ENCODE measurements at places on chromosomes 4 and X. TPM values are rescaled to one million over a fixed set of nuclear protein-coding genes. Genes with fewer than 3 reads are reported as not detected.

GRCh38 chr4:88447371-88448095 is 9.4 kb upstream of the HERC5 start:
- peaks cover 11% of the 10 kb centered on the region for H3K36me3 ChIP-seq
- peak; percentile 31 for ATAC-seq
- no peak overlapping the region for H3K4me3 ChIP-seq
- no peaks in the 10 kb centered on the region for H3K4me1 ChIP-seq

PLAC8 gene
- 19.9 TPM for total RNA-seq

GRCh38 chrX:153853180-153853901 is 23.0 kb upstream of the PDZD4 start:
- no peak for ATAC-seq
- H3K27ac ChIP-seq = no peak overlapping the region
- H3K36me3 ChIP-seq = no peaks in the 10 kb centered on the region

CXCL8 gene
- 11.9 TPM for total RNA-seq

GLRB gene
- not detected for total RNA-seq

MTTP gene
- 0.53 TPM for total RNA-seq

GRCh38 chr4:89586864-89587263 is 250.1 kb downstream of the SNCA start:
- no peak overlapping the region for H3K4me3 ChIP-seq
- no peak for ATAC-seq
- no peak overlapping the region for H3K27ac ChIP-seq
- H3K27me3 ChIP-seq = peaks cover 14% of the 10 kb centered on the region
- no peaks in the 10 kb centered on the region for H3K4me1 ChIP-seq

DNA sequence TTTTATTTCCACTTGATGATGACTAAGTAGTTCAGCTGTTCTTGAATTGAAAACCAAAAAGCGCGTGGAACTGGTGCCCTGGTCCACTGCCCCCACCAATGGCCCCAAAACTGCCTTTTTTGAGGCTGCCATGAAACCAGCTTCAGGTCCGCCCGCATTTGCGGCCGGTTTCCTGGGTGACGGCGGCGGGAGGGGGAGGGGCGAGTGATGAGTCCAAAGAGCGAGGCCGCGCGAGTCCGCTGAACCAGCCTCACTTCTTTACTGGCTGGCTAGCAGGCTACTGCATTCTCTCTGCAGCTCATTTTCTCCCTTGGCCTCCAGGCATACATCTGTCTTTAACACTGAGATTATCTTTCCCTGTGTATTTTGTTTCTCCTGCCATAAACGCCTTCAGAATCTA is 72.9 kb upstream of the FABP2 start:
- no peak overlapping the region for H3K27ac ChIP-seq
- no peak overlapping the region for H3K4me3 ChIP-seq
- no peaks in the 10 kb centered on the region for H3K36me3 ChIP-seq

GRCh38 chrX:132272826-132273225 is 53.6 kb upstream of the RAP2C start:
- no peak overlapping the region for H3K27ac ChIP-seq
- ATAC-seq = no peak
- H3K27me3 ChIP-seq = no peaks in the 10 kb centered on the region
- H3K36me3 ChIP-seq = no peaks in the 10 kb centered on the region

- no peaks in the 10 kb centered on the region for H3K27me3 ChIP-seq
- H3K4me3 ChIP-seq = no peak overlapping the region
- no peak for ATAC-seq
- peaks cover 16% of the 10 kb centered on the region for H3K4me1 ChIP-seq
These were observed 150.0 kb downstream of the PPP3CA start for GRCh38 chr4:101197350-101197749.

DNA sequence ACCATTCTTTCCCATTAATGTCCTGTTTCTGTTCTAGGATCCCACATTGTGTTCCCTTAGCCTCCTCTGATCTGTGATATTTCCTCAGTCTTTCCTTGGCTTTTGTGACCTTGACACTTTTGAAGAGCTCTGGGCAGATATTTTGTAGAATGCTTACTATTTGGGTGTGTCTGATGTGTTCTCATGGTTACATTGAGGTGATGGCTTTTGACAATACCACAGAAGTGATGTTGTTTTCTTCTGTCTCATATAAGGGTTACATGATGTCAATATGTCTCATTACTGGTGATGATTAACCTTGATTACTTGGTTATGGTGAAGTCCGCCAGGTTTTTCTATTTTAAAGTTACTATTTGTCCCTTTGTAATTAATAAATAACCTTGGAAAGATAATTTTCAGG is 183.7 kb downstream of the SOWAHB start:
- H3K27me3 ChIP-seq = peaks cover 8% of the 10 kb centered on the region
- H3K4me3 ChIP-seq = no peak overlapping the region
- H3K4me1 ChIP-seq = peaks cover 4% of the 10 kb centered on the region
- no peaks in the 10 kb centered on the region for H3K36me3 ChIP-seq
- H3K27ac ChIP-seq = no peak overlapping the region
- ATAC-seq = no peak

- no peak overlapping the region for H3K27ac ChIP-seq
- no peaks in the 10 kb centered on the region for H3K4me1 ChIP-seq
- no peak overlapping the region for H3K4me3 ChIP-seq
- ATAC-seq = no peak
- no peaks in the 10 kb centered on the region for H3K36me3 ChIP-seq
- no peaks in the 10 kb centered on the region for H3K27me3 ChIP-seq
These were observed 70.8 kb downstream of the PTPN13 start for GRCh38 chr4:86664959-86665358.

- H3K36me3 ChIP-seq = peaks cover 9% of the 10 kb centered on the region
- peak overlapping the region; percentile 43 for H3K4me3 ChIP-seq
- no peaks in the 10 kb centered on the region for H3K27me3 ChIP-seq
- no peak for ATAC-seq
- peak overlapping the region; percentile 20 for H3K27ac ChIP-seq
These were observed 3.3 kb downstream of the HTT start for GRCh38 chr4:3077796-3078195.

ATP1B4 gene
- not detected for total RNA-seq

TMEM156 gene
- 25.7 TPM for total RNA-seq

DNA sequence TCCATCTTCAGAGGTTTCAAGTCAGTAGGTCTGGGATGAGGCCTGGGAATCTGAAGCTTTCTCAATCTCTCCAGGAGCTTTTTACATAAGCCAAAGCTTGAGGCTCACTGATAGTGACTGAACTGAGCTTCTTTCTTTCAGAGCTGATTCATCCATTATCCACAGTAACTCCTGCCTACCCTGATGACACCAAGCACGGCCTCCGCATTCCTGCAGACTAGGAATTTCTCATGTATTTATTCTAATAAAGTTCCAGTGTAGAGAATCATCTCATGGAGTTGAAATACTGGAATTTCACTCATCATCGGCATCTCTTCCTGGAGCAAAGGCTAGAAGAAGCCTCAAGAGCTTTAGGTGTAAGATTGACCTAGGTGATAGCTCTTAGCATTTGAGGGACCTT is 12.1 kb upstream of the DCTD start:
- no peak for ATAC-seq
- no peak overlapping the region for H3K4me3 ChIP-seq
- no peak overlapping the region for H3K27ac ChIP-seq
- H3K36me3 ChIP-seq = no peaks in the 10 kb centered on the region

GRCh38 chrX:46554942-46555341 is 9.7 kb upstream of the ZNF674 start:
- no peaks in the 10 kb centered on the region for H3K4me1 ChIP-seq
- no peak overlapping the region for H3K27ac ChIP-seq
- no peaks in the 10 kb centered on the region for H3K27me3 ChIP-seq
- H3K4me3 ChIP-seq = no peak overlapping the region

ARHGAP6 gene
- not detected for total RNA-seq

DNA sequence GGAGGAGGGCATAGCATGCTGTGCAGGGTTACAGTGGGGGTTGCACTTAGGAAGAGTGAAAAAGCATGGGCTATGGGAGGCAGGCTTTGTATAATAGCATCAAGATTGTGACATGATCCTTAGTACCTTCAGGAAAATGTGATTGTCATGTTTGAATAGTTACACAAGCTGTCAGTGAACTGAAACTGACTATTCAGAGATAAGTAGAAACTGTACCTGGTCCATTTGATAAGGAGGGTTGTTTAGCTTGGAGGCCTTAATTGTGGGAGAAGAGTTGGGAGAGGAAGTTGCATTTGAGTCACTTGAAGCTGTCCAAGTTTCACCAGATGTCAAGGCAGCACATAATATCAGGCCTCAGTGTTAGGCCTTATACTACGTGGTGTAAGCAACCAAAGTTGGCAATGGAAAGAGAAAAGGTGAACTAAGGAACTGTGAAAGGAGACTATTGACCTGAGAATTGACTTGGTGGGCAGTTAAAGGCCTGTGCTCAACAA is 85.0 kb downstream of the TEX13C start:
- H3K4me1 ChIP-seq = no peaks in the 10 kb centered on the region
- no peak overlapping the region for H3K27ac ChIP-seq
- ATAC-seq = no peak
- no peaks in the 10 kb centered on the region for H3K27me3 ChIP-seq

DNA sequence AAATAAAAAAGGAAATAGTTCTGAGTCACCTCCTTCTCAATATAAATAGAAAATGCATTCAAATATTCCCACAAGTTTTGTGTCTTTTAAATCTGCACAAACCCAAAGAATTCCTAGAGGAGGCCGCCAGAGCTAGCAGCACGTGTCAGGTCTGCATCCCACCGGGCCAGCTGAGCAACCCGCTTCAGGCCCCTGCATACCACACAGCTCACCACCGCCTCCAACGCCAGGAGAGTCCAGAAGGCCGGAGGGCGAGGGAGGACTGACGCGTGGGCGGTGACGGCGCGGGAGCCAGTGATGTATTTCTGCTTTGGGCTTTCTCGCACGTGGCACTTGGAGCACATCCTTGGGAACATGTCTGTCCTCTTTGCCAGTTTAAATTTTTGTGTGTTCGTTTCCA is 61.9 kb upstream of the CLDN34 start:
- no peak overlapping the region for H3K27ac ChIP-seq
- H3K36me3 ChIP-seq = no peaks in the 10 kb centered on the region
- peaks cover 2% of the 10 kb centered on the region for H3K4me1 ChIP-seq
- H3K27me3 ChIP-seq = peaks cover 3% of the 10 kb centered on the region
- no peak overlapping the region for H3K4me3 ChIP-seq

GRCh38 chr4:144718958-144719512 is 73.1 kb downstream of the HHIP start:
- H3K36me3 ChIP-seq = no peaks in the 10 kb centered on the region
- H3K27ac ChIP-seq = no peak overlapping the region
- no peaks in the 10 kb centered on the region for H3K4me1 ChIP-seq
- no peaks in the 10 kb centered on the region for H3K27me3 ChIP-seq
- no peak for ATAC-seq

- ATAC-seq = no peak
- H3K36me3 ChIP-seq = no peaks in the 10 kb centered on the region
- H3K4me3 ChIP-seq = no peak overlapping the region
- peaks cover 32% of the 10 kb centered on the region for H3K4me1 ChIP-seq
- H3K27me3 ChIP-seq = peaks cover 3% of the 10 kb centered on the region
- H3K27ac ChIP-seq = no peak overlapping the region
These were observed 8.0 kb downstream of the NIPAL1 start for GRCh38 chr4:48024522-48024921.

DNA sequence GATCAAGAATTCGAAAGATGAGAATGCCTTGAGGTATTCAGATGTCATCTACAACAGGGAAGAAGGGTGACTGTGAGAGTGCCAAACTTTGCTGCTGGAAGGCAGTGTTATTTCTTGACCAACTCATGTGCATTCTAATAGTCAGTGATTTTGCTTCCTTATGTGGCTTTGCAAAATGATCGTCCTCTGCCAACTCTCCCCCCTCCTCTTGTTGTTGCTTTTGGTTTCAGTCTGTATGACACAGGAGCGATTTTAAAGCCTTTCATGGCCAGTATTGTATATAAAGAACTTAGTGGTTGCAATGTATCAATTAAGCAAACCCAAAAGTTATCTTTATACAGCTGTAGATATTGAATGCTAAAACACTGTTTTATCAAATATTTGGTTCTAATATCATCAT is 379.1 kb downstream of the IL1RAPL1 start:
- H3K27me3 ChIP-seq = no peaks in the 10 kb centered on the region
- no peak overlapping the region for H3K27ac ChIP-seq
- no peak for ATAC-seq
- H3K4me3 ChIP-seq = no peak overlapping the region
- no peaks in the 10 kb centered on the region for H3K36me3 ChIP-seq

ODAM gene
- total RNA-seq = not detected

NEUROG2 gene
- total RNA-seq = not detected

GRCh38 chrX:71228063-71228642 is 5.1 kb downstream of the GJB1 start:
- no peaks in the 10 kb centered on the region for H3K27me3 ChIP-seq
- H3K27ac ChIP-seq = no peak overlapping the region
- H3K36me3 ChIP-seq = no peaks in the 10 kb centered on the region
- ATAC-seq = no peak
- no peak overlapping the region for H3K4me3 ChIP-seq
- no peaks in the 10 kb centered on the region for H3K4me1 ChIP-seq

All from activated T-helper 17 cell treated with anti-CD3 and anti-CD28 coated beads, Interleukin-2, amount 50 U/mL, for 72 hours (primary cell).